ENCODE measurements at places on chromosomes 2 and 18.

DNA sequence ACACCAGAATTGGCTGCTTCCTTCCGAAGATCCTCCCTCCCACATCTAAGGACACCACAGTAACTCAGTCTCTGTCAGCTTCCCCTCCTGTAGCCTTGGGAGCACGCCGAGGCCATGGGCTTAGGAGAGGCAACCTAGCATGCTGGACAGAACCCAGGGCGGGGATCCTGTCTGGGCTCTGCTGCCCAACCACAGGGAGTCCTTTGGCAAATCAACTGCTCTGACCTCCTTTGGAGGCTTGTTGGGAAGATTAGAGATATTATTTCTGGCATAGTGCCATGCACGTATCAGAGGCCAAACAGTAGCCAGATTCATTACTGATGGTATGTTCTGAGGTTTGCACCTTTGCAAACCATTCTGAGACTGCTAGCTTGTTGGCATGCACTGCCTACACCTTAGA, 262.7 kb upstream of the EPAS1 start:
- DNase-seq: no peak

DNA sequence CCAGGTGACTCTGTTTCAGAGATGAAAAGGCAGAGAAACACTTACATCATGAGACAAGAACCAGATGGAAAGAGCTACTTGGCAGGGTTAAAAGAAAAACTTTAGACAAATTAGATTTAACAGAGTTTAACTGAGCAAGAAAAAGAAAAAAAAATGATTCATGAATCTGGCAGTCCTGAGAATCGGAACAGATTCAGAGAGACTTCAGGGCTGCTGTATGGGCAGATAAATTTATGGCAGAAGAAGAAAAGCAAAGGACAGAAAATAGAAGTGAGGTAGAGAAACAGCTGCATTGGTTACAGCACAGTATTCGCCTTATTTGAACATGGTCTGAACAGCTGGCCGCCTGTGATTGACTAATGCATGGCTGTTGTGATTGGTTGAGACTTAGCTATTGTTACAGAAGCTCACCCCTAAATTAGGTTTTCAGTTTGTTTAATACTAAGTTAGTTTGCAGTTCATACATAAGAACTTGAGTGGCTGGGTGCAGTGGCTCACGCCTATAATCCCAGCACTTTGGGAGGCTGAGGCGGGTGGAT, 43.0 kb upstream of the RHOB start:
- DNase-seq: no peak

GRCh38 chr2:23637011-23637778, 252.2 kb downstream of the KLHL29 start:
- DNase-seq: no peak

- DNase-seq: no peak
Observed at GRCh38 chr2:1591978-1592907, 152.1 kb downstream of the PXDN start.

- no peak for DNase-seq
Observed at GRCh38 chr2:53994818-53995808, 24.3 kb upstream of the PSME4 start.

DNA sequence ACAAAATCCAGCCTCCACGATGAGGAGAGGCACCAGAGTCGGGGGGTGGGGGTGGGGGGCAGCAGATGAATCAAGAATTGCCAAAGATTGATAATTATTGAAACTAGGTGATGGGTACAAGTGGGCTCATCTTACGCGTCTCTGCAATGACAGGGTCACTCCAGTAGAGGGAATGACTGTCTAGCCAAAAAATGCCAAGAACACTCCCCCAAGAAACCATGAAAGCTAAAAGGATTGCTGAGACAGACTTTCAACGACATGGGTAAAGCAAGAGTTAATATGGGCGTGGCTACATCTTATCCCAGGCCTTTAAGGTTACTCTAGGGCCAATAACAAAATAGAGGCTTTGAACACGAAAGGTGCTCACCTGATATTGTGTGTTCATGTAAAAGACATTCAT, 86.5 kb downstream of the STK39 start:
- no peak for DNase-seq

DNA sequence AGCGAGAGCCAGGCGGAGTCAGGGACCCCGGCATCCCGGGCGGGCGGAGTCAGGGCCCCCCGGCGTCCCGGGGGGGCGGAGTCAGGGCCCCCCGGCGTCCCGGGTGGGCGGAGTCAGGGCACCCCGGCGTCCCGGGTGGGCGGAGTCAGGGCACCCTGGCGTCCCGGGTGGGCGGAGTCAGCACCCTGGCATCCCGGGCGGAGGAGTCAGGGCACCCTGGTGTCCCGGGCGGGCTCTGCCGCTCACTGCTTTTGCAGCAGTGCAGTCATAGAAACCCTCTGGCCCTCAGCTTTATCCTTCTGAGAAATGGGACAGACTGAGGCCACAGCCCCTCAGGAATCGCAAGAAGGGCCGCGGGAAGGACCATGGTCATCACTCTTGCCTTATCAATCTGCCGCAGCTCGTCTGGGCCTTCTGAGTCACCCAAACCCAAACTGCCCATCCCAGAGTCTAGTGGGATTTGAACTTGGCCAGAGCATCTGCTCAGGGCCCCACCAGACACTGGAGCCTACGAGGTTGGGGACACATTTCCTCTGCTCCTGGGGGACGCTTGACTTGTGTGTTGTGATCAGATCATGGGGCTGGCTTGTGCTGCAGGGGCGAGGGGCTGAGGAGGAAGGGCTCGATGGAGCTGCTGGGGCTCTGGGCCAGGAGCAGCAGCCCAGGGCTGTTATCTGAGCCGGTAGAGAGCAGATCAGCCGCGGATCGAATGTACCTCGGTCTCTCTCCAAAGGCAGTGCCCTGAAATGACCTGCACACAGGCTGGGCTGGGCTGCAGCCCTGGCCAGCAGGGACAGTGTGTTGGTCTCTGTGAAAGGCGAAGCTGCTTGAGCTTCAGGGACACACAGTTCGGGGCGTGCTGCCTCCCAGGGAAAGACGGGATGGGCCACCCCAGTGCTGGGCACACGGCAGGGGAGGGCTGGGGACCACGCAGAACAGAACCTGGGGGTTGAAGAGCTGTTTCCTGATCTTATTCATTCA, 290.1 kb upstream of the HDAC4 start:
- no peak for DNase-seq

- DNase-seq: no peak
Observed at GRCh38 chr2:72981536-72981935, 64.2 kb downstream of the EMX1 start.

DNA sequence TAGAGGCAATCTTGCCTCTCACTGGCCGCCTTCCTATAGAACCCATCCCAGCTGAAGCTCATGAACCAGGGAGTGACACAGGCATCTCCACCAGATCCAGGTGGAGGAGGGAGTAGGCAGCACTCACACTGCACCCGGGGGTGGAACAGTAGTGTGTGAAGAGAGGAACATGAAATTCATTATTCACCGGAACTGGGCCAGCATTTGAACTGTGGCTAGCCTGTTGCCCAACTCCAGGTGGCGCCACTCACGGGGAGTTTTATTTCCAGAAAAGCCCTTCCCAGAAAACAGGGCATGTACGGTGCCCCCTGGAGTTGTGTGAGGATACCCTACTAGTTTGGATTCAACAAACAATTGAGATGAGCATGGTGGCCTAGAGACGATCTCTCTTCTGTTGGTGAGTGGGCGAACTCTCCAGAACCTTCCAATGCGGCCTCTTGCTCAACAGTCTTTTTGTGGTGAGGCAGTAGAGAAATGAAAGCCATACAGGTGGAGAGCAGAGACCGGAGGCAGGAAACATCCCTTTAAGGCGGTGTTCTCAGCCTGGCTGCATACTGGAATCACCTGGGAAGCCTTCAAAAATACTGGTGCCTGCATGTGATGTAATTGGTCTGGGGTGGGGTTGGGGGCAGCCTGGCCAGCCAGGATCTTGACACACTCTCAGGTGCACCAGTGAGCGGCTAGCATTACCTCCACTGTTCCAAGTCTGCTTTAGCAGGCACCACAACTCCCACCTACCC, 73.5 kb upstream of the NEDD4L start:
- peak; percentile 26 for DNase-seq

GRCh38 chr2:18506883-18507509, 53.5 kb downstream of the RDH14 start:
- no peak for DNase-seq

GRCh38 chr2:70516596-70516995, 37.0 kb downstream of the TGFA start:
- no peak for DNase-seq

GRCh38 chr2:1625281-1626001, 118.9 kb downstream of the PXDN start:
- DNase-seq: no peak

DNA sequence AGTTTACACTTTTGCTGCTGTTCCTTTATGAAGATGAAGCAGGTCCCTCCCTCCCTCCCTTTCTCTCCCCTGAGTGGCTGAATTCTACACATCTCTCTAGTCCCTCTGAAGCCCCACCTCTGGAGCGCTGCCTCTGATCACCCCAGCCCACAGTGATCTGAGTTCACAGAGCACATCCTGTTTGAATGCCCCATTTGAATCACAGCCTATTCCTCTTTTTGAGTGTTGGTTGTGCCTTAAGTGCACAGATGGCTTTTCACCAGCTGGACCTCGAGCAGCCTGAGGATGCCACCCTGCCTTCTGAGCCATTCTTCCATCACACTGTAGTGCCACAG, 87.1 kb downstream of the ITGB1BP1 start:
- no peak for DNase-seq

- no peak for DNase-seq
Observed at GRCh38 chr18:76978616-76979015, 154.0 kb downstream of the MBP start.

DNA sequence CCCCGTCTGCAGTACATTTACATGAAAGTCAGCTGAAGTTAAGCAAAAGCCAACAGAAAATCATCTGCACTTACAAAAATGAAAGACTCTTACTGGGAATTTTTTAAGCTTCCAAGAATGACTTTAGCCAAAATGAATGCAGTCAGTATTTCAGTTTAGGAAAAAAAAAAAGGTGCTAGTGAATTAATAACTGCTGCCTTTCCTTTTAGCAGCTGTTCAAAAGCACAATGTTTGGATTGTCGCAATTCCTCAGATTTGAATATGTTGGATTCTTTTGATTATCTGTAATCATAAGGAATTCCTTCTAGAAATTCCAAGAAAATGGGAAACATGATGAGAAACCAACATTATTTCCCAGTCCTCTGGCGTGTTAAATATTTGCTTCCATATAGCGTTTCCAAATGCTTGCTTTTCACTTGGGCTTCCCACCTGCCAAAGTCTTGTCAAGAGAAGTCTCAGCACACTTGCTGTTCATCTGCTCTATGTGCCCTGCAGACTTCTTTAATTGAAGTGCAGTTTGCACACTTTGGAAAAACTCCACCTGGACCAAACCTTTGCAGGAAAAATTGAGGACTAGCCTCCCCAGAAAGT, 653.0 kb upstream of the SLC39A10 start:
- DNase-seq: no peak

DNA sequence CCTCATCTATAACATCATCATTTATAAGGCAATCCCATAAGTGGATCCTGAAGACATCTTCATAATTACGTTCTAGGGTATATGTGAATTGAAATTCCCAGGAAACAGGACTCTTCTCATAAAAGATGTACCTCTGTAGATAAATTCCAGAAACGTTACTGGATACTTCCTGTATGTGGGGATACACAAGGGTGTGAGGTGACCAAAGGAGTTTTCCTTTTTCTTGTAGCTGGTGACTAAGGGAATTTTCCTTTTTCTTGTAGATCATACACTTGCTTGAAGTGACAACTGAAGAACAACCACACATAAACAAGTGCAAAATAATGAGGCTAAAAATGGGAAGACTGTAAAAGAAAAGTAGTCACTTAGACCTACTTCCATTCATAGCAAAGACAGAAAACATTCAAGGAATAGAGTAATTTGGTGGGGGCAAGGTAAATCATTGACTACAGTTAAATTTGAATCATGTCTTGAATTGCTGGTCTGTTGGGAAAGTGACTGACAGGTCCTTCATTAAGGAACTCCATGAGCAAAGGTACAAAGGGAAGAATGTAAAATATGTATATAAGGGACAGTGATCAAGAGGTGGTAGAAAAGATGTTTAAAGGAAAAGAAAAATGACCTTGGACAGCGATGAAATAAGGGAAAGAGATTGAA, 53.2 kb upstream of the UBE2E3 start:
- no peak for DNase-seq

DNA sequence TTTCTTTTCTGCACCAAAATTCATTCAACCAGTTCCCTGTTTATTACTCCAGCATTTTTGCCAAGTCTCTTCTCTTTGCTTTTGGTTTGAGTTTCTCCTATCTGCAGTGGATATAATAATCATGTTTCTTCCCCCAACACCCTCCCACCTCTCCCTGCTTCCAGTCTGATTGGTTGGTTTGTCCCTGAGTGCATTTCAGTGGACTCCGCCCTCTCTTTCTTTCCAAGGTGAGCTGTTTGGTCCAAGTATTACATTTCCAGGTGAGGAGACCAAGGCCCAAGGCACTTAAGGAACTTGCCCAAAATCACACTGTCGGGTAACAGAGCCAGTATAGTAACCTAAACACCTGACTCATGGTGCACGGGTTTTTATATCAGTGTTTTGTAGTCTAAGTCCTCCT, 17.7 kb downstream of the MRO start:
- DNase-seq: no peak

DNA sequence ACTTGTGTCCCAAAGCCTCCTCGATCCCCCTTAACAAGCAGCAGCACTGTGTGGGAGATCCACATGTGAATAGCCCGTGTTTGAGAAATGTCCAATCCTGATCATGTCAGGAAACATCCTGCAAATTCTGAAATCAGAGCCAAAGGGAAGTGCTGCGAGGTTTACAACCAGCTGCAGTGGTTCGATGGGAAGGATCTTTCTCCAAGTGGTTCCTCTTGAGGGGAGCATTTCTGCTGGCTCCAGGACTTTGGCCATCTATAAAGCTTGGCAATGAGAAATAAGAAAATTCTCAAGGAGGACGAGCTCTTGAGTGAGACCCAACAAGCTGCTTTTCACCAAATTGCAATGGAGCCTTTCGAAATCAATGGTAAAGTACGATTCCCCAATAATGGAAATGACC, at the start of gene MARCO:
Gene MARCO, plus strand, starts transcription at position 164 of the 400 bp plus-strand sequence. Its CDS starts 107 bp downstream, at position 271.
- no peak for DNase-seq

- no peak for DNase-seq
Observed at GRCh38 chr2:148614014-148614321, 30.6 kb upstream of the EPC2 start.

GRCh38 chr2:153641046-153641445, 162.5 kb upstream of the RPRM start:
- DNase-seq: no peak

DNA sequence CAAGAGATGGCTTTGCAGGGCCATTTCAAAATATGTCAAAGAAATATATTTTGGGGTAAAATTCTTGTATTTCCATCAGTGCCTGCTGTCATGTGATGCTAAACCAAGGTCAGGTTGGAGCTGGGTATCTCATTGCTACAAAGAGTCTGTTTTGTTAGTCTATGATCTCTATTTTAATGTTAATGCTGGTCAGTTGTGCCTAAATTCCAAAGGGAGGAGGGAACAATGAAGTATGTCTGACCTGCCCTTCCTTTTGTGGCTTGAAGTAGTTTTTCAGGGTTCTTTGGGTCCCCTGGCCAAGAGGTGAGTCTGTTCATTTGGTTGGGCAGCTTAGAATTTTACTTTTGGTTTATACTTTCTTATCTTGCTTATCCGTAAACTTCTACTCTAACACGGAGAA, 61.6 kb upstream of the DYNAP start:
- DNase-seq: no peak

Data from HuH-7 (cell line).